Fibroblast of the aortic adventitia (primary cell): ENCODE measurements at places on chromosomes 7 and 10. TPM values are rescaled to one million over a fixed set of nuclear protein-coding genes. Genes with fewer than 3 reads are reported as not detected.

DNA sequence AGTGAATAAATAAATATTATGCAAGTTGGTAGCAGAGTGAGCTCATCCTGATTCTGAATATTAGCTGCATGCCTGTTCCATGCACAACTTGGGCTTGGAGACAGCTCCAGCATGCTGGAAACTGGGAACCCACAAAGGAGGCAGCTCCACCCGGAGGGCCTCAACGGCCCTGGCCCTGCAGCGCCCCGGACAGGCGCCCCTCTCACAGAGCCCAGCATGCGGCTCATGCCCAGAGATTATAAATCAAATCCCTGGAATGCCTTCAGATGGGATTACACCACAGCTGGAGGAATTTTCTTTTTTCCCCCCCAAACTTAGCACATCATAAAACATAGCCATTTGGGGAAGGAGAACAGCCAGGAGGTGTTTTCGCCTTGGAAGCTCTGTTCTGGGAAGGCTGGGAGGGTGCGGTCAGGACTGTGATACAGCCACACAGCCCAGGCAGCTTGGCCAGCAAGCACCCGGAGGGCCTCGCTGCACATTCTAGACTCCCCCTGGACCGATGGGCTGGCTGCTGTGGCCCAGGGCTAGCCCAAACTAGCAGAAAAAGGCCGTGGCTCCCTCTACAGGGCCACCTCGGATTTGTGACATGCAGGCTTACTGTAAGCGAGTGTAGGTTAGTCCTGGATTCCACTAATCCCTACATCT lies 102.4 kb downstream of the PTPN20 start:
- peak; percentile 60 for DNase-seq

DNA sequence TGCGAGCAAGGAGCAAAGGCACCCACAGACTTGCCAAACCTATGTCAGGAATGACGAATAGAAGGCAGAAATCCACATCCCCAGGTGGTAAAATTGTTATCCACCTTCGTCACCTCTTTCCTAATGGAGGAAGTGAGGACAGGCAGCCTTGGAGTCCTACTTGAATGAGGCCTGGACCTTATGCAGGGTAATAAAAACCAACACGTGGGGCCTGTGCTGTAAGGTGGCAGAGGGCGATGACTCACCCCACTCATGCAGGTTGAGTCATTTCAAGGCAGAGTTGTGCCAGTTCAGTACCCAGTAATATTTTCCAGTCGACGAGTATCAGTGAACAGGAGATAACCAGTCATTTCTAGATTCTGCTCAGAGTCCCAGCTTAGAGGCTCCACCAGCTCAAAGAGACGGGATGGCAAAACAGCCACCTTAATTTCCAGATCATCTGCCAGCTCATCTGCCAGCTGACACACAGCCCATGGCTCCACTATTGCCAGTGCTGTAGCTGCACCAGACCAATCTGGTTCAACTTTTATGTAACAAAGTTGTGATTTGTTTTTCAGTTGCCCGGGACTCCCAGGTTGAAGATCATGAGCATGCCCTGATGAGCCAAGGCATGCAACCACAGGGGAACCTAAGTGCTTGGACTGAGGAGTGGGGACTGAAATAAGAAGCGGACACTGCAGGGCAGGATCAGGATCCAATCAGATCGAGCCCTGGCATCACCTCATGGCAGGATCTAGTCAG lies 176.2 kb upstream of the ITGB1 start:
- peak; percentile 95 for DNase-seq

GRCh38 chr7:116293139-116293538 lies 82.8 kb downstream of the TES start:
- no peak for DNase-seq

GRCh38 chr7:101532400-101533102 lies 96.5 kb downstream of the MYL10 start:
- DNase-seq: no peak

DNA sequence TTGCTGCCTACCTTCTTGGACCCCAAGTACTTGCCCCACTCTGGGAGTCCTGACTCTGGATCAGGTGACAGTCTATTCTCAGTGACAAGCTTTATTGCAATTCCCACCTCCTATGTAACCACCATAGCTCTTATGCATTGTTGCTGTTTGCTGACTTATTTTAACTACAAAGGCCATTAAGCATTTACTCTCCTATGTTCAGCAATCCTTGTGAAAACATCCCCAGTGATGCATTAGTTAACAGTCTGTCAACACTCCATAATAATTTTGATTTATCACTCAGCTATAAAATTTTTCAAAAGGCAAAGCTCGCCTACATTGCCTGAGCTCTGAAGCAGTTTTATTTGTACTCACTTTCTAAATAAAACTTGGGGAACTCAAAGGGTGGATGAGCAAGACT lies 871.8 kb upstream of the SORCS1 start:
- no peak for DNase-seq

- no peak for DNase-seq
Observed at GRCh38 chr7:39672176-39672575, 48.8 kb downstream of the RALA start.

- DNase-seq: no peak
Observed at GRCh38 chr10:55852900-55853299, 508.2 kb downstream of the ZWINT start.

DNA sequence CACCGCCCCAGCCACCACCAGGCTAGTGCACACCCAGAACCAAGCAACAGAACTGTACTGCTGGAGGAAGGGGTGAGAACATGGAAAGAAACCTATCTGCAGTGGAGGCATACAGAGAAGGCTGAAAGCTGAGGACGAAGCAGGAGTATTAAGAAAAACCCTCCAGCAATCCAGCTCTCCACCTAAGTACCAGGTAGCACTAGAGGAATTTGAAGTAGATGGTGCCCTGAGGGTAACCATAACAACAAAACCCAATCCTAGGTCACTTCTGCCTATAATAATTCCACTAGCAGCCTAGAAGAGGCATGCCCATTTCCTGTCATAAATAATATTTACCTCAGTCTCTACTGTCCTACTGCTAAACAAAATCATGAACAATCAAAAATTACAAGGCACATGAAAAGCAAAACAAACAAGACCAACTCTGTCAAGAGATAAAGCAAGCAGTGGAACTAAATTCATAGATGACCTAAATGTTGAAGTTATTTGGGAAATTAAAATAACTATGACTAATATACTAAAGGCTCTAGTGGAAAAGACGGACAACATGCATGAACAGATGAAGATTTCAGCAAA lies 51.1 kb downstream of the HYCC1 start:
- DNase-seq: no peak

DNA sequence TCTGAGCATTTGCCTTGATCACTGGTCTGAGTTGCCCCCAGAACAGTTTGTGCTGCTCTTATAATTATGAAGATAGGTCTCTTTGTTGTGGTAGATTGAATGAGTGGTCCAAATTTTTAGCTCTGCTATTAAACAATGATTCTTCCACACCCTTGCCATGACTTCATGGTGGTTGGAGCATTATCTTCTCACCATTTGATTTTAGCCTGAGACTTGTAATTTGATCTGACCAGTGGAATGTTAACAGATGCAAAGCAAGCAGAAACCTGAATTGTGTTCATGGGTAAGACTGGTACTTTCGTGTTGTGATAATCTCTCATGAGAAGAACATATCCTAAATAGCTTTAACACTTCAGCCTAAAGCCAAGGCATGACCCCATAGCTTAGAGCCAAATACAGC lies 139.1 kb downstream of the TFPI2 start:
- no peak for DNase-seq

GRCh38 chr10:32995751-32996150 lies 37.7 kb upstream of the ITGB1 start:
- no peak for DNase-seq

- DNase-seq: peak; percentile 73
Observed at GRCh38 chr7:749140-749551, 22.1 kb upstream of the PRKAR1B start.

DNA sequence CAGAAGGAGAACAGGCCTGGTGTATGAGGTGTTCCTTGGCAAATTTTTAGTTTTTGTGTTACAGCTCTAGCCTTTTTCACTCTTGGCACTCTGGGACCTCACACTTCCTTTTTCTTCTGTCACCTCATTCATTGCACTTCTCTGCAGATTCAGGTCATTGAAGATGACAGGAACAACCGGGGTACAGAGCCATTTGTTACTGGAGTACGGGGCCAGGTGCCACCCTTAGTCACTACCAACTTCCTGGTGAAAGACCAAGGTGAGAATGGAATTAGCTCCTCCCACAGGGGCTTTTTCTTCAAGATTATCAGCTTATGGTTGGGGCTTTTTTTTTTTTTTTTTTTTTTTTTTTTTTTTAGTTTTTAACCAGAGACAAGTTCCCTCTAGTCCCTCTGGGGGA lies 18.5 kb upstream of the CHCHD1 start:
- DNase-seq: no peak

GRCh38 chr10:62172465-62172864 lies 96.2 kb downstream of the RTKN2 start:
- DNase-seq: no peak

- no peak for DNase-seq
Observed at GRCh38 chr10:102918817-102919245, 737 bp downstream of the CNNM2 start.

- DNase-seq: peak; percentile 51
Observed at GRCh38 chr7:128705891-128706333, 33.2 kb upstream of the CALU start.

- DNase-seq: no peak
Observed at GRCh38 chr10:128025437-128025836, 100.8 kb downstream of the MKI67 start.

DNA sequence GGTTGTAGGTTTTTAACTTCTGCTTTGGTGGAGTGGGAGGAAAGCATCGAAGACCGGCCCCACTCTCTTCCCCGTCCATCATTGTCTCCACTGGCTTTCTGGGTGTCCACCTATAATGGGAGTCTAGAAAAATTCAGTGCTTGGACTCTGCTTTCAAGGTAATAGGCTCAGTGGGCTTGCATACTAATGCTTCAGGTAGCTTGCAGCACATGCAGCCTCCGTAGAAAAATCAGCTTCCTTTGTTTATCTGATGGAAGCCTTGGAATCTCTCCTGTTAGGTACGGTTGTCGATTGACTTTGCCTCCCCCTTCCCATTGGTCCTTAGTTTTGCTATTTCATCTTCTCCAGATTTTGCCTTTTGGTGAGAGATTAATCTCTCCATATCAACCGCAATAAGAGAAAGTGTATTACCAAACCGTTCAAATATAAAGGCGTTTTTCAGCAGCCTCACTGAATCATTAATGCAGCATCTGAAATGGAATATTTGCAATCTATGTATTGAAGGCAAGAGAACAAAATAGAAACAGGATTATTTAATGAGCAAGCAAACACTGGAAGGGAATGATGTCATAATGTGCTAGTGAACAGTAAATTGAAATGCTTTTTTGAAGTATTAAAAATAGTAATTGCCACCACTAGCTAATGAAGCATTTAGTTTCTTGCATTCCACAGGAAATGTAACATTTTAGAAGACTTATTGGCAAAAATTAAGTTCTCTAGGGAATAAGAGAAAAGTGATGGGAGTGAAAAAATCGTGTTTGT lies 944 bp downstream of the AVL9 start:
- DNase-seq: peak; percentile 20

DNA sequence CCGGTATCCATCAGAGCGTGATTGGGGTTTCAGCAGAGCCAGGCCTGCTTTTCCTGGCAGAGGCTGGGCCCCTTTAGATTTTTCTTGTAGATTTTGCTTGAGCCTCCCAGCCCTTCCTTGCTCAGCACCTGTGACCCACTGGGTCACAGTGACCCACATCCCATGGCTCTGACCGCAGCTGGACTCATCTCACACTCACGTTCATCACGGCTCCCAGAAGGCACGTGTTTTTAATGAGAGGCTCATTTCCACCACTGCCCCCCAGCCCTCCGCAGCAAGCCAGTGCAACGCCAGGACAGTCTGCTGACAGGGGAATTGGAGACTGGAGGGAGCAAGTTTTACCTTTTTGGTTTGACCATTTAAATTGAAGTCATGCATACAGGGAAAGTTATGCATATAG lies 155.7 kb downstream of the CUX1 start:
- DNase-seq: no peak

DNA sequence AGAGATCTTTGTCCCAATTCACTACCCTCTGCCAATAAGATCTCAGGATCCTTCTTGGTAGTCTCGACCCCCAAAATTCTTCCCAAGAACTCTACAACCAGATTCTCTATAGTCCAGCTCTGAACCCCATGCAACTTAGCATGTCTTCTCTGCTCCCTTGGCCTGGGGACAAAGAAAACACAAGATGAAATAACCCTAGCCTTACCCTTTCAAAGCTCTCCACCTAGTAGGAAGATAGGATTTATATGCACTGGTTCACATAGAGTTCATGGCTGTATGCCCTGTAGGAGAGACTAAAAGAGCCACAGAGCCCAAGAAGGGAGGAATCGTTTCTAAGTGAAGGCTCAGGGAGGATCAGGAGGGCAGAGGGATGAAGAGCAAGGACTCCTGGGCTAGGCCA lies 96.1 kb downstream of the PPP1R3C start:
- DNase-seq: peak; percentile 86

DNA sequence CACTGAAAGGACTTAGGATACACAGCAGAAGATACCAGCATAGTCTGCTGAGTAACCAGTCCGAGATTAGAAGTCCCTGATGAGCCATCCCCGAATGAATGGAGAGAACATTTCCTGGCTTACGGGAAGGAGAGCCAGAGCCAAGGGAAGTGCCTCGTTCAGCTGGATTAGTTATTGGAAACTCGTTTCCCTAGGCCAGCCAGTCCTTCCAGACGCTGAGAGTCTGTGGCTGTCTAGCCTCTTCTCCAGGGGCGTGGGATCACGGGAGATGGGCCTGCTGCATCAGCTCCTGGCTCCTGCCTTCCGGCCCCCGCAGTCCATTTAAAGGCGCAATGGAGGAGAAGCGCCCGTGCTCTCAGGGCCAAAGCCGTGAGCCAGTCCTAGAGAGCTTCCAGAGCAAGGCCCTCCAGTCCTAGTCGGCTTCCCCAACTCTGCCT lies 712.8 kb downstream of the PARD3 start:
- peak; percentile 90 for DNase-seq

DNA sequence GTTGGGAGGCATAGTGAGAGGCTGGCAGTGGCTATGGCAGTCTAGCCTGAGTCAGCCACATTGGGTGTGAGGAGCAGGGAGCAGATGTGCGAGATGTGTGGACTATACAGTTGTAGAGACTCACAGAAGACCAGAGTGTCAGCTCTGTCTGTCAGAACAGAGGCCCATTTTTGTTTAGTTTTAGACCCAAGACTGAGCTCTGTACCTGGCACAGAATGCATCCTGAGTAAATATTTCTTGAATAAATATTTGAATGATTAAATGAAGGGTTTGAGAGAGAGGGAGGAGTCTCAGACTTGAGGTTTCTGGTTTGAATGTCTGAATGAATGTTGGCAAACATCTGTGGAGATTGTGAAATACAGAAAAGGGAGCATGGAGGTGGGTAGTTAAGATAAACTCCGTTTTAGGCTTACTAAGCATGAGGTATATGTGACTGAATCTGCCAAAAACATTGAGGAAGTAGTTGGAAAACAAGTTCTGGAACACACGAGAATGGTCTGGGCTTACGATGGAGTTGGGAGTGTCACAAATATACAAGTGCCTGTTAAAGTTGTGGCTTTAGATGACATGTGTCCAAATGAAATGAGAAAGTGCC lies 3.6 kb downstream of the SEC23IP start:
- DNase-seq: peak; percentile 92

Gene HOXA11
- total RNA-seq: not detected in 2 replicates

Gene CPED1
- 30.0 and 119 TPM in 2 replicates for total RNA-seq

Gene IFRD1
- total RNA-seq: 49.5 and 92.7 TPM in 2 replicates

Gene ACBD7
- 0.99 TPM in 1 of 2 replicates, not detected in the other for total RNA-seq

Gene CTNNA3
- total RNA-seq: not detected in 2 replicates
